Cerebellar nuclear complex (tissue), 1 donor: ENCODE measurements at places on chromosomes 6 and 20.

DNA sequence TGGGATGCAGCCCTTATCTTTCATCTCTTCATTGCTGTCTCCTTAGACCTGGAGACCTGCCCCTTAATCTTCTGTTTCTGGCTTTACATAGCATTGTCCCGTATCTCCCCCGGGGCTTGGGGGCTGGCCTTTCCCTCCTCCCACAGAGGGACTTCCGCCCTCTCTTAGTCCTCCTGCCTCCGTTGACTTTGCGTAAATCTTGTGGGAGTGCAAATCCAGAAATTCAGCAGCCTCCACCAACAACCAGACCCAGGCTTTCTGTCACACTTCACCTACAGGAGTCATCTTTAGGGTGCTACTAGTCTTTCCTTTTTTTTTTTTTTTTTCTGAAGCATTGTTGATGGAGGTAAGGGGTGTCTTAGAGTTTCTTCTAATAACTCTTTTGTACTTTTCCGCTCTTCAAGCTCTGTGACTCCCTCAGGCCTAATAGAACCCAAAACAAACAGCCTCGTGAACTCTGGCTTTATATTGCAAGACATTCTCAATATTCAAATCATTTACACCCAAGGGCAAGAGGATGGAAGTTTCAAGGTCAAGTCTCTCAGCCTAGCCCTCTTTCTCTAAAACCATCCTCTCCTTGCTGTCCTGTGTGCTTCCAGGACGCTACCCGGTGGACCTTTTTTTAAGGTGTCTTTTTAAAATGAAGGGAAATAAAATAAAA lies 66.2 kb downstream of the RREB1 start:
- no peak for DNase-seq

DNA sequence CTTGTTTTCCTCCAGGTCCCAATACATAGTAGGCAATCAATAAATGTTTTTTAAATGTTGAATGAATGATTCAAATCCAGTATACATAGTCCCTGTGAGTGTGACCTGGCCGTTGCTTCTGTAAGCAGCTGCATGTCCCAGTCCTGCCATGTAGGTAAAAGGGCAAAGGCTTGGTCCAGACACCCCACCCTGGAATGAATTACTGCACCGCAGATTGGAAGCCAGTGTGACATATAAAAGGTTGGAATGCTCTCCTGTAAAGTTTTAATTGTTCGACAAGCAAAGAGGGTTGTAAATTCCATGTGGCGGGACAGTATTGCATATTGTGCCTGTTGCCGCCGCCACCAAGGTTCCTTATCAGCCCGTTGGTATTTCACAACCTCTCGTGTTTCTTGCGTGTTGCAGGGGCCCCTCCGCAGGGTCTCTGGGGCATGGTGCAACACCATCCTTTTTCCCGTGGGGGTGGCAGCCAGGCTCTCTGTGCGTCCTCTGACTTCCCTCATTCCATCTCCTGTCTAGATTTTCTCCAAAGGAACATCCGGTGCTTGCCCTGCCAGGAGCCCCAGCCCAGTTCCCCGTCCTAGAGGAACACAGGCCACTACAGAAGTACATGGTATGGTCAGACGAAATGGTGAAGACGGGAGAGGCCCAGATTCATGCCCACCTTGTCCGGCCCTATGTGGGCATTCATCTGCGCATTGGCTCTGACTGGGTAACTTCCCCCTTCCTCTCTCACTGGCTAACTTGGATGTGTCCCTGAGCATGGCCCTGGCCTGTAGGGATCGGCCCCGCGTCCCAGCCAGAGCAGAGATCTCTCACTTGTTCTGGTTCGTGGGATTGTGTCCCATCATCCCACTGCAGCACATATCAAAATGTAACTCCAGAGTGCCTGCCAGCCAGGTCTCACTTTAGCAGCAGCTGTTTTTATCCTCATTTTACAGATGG lies 20.3 kb downstream of the POFUT1 start:
- DNase-seq = no peak

DNA sequence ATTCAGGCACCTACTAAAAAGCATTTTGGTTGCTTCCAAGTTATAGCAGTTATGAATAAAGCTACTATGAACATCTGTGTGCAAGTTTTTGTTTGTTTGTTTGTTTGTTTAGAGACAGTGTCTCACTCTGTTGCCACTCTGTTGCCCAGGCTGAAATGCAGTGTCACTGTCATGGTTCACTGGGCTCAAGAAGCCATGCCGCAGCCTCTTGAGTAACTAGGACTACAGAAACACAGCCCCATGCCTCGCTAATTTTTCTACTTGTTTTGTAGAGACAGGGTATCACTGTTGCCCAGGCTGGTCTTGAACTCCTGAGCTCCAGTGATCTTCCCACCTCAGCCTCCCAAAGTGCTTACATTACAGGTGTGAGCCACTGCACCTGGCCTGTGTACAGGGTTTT lies 795.9 kb downstream of the EPHA7 start:
- no peak for DNase-seq

GRCh38 chr6:116575227-116575626 lies 3.9 kb downstream of the RWDD1 start:
- no peak for DNase-seq

DNA sequence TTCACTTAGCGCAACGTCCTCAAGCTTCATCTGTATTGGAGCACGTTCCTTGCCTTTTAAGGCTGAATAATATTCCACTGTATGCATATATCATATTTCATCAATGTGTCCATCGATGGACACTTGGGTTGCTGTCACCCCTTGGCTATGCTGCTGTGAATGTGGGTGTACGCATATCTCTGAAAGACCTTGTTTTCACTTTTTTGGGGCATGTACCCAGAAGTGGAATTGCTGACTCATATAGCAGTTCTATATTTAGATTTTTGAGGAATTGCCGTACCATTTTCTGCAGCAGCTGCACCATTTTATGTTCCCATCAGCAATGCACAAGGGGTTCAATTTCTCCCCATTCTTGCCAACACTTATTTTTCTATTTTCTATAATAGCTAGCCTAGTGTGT lies 22.8 kb upstream of the SLC23A2 start:
- no peak for DNase-seq

DNA sequence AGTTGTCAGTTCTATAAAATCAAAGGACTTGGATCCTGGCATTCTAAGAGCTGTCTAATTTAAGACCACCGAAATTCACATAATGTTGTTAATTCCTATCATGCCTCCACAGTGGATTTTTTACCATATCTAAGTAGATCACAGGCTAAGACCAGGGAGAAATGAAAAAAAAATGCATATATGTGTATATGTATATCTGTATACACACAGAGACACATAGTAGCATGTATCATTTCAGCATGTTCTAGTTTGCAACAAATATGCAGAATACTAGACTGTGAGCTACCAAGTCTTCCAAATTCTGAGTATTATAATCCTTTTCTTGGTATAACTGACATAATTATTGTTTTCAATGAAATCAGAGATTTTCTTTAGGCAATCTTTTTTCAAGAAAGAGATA lies 267.6 kb upstream of the TSHZ2 start:
- no peak for DNase-seq

DNA sequence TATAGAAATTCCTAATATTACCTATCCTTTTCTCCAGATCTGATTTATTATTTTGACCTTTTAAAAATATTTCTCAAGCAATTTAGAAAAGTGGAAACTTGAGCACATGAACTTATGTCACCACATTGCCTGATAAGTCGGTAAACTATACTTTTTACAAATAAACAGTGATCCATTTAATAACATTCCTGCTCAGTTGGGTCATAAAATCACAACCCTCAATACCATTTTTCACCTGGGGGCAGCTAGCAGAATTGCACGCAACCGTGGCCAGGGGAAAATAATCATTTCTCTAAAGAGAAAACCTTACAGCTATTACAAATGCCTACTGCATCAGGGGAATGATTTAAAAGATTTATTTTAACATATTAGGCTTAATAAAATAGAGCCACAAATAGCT lies 614.5 kb downstream of the PHF3 start:
- no peak for DNase-seq

DNA sequence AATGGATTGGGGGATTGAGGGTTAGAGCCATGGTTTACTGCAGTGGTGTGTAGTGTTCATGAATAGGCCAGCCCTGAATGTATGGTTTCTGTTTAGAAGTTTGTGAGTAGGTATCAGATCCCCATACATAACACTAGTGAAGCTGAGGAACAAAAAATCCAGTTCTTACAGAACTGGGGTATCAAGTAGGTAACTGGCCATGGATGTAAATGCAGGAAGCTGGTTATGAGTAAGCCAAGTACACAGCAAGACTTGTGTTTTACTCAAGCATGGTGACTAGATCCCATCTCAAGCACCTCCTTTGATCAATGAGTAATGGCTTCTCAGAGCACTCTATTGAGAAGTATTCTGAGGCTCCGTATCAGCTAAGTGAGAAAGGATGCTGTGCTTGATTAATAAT lies 613.7 kb upstream of the FLRT3 start:
- DNase-seq = no peak

DNA sequence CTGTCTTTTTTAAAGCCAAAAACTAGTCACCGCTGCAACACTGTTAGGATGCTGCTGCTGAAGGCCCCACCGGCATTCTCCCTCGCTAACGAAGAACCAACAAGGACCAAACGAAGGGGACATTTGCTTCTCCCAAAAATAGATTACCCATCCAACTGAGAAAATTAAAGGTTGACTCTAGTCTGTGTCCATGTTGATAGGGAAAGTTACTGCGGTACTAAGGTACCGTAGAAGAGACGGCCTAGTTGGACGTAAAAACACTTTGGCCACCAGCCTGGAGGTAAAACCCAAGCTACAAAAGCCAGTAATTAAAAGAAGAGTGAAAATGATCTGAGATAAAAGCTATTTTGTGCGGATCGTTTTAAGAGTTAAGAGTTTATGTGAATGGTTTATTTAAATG lies 11.8 kb upstream of the FOXF2 start:
- DNase-seq = no peak

GRCh38 chr20:48359692-48360341 lies 468.0 kb downstream of the PREX1 start:
- no peak for DNase-seq

GRCh38 chr6:34597605-34598353 lies 41.6 kb upstream of the SPDEF start:
- no peak for DNase-seq

- DNase-seq = no peak
Observed at GRCh38 chr20:11716239-11716944, 201.3 kb upstream of the BTBD3 start.

DNA sequence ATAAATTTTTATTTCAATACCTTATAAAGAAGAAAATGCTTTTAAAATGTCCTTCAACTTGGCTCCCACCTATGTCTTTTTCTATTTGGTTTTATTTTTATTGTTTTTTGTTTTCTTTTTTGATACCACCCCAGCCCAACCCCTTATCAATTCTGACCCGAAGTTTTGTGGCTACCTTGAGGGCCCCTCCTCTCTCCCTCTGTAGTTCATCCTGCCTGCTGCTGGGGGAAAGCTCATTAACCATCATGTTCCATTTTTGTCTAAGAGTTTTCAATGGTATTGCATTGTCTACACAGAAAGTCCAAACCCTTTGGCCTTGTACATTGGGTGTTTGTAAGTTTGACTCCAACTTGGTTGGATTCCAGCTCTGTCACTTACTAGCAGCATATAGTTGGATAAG lies 5.3 kb upstream of the CSNK2A1 start:
- no peak for DNase-seq

DNA sequence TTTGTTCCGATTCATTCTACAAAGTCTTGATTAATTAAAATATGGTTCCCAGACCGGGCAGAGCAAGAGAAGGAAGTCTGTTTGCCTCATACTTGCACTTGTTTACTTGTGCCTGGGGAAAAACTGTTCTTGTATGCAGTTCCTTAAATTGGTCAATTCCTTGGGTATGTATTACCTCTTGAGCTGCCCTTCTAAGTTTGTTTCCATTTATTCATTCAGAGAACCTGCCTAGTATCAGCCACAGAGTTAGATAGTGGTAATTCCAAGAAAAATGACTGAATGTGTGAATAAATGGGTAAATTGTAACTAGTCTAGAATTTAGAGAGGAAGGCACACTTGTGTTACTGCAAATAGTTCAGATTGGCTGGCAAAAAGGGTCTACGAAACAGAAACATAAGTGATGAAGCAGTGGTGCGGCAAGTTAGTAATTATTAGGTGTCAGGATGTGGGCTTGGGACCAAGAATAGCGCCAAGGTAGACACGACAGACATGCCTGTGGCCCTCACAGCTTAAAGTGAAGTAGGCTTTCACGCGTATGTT lies 525 bp upstream of the MAK start:
- DNase-seq = no peak

GRCh38 chr6:131758920-131759319 lies 48.1 kb upstream of the CTAGE9 start:
- no peak for DNase-seq

- DNase-seq = no peak
Observed at GRCh38 chr6:2229039-2229438, 16.4 kb downstream of the GMDS start.

GRCh38 chr6:32188381-32189068 lies 1.5 kb downstream of the PBX2 start:
- DNase-seq = no peak

GRCh38 chr20:54320148-54320607 lies 112.3 kb downstream of the PFDN4 start:
- no peak for DNase-seq

DNA sequence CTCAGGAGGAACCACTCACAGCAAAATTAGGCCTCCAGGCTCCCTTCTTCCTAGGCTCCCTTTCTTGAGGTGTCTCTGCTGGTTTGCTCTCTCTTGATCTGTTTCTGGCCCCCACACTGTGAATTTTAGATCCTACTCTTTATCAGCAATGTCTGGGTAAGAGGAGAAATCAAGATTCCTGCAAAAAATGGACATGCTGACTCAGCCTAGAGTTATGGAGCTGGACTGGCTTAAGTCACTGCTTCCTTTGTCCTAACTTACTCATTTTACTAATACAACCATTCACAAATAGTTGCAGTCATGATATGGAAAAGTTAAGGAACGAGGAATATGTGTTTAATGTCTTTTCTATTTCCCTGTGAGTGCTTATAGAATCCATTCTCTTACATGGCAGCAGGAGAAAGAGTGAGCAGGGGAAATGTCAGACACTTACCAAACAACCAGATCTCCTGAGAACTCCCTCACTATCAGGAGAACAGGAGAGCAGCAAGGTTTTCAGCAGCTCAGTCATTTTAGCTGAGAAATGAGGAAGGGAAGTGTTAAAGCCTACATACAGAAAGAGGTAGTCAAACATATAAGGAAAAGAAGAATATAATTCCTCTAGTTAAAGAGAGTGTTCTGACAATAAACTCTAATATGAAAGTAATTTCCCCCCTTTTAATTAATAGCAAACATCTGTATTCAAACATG lies 160.8 kb downstream of the PDE7B start:
- DNase-seq = no peak

DNA sequence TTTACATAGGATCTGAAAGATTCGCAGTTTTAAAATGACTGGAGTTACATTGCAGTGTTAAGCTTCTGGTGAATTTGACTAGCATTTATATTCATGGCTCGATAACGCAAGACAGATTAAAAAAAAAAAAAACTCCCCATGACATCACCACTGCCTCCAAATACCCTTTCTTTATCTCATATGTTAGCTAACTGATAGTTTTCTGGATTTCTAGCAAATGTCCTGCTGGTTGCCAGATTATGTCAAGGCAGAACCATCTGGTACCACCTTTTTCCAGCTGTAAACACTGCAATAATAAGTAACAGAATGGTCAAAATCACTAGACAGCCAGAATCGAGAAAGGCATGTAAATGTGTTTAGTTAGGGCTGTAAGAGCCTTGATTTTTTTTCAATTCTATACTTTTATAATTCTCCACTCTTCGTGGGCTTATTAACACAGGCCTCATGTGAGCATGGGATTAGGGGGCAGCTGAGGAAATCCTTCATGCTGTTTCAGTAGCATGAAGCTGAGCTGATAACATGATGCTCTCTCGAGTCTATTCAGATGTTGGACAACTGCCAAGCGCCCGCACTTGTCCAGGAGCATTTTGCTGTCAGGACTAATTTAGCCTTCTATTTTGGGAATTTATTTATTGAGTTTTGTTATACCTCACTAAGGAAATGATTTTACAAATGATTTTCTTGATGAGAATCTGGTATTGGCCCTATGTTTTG lies 166.0 kb upstream of the SCGN start:
- DNase-seq = no peak
